ENCODE measurements at places on chromosomes 3 and 15. TPM values are rescaled to one million over a fixed set of nuclear protein-coding genes. Genes with fewer than 3 reads are reported as not detected.

The RTP4 gene
- total RNA-seq = 0.50 TPM

DNA sequence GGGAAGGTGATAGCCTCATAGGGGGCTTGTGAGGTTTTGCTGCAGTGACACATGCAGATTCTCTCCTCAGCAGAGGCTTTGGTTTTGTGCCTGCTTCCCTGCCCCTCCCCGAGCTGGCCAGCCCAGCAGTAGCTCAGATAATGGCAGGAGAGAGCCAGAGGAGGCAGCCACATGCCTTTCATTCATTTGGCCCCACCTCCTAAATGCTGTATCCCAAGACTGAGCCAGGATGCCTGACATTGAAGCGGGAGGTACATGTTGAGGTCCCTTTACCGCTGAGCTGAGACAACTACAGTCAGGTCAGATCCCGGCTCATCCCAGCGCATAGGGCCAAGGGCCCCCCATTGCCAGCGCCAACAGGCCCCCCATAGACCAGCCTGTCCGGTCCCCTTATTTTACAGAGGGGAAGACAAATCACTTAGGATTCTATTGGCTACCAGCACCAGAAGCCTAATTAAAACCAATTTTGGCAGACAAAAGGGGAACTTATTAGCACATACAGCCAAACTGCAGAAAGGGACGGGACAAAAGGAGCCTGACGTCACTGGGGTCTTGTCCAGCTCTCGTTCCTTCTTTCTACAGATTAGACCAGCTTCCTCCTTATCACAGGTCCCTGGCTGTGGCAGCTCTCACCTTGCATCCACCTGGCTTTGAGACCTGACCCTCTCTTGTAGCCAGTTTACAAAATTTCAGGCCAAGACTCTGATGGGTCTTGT lies 12.1 kb upstream of the POLG start:
- no peaks in the 10 kb centered on the region for H3K4me1 ChIP-seq
- no peak overlapping the region for H3K4me3 ChIP-seq
- no peak overlapping the region for H3K27ac ChIP-seq
- peaks cover 55% of the 10 kb centered on the region for H3K27me3 ChIP-seq
- no peaks in the 10 kb centered on the region for H3K36me3 ChIP-seq

- H3K27me3 ChIP-seq = no peaks in the 10 kb centered on the region
- peaks cover 11% of the 10 kb centered on the region for H3K36me3 ChIP-seq
- H3K27ac ChIP-seq = peak overlapping the region; percentile 82
- H3K4me1 ChIP-seq = peaks cover 100% of the 10 kb centered on the region
- no peak overlapping the region for H3K4me3 ChIP-seq
Measured at GRCh38 chr3:71050538-71051258, 532.8 kb downstream of the FOXP1 start.

- H3K27me3 ChIP-seq = no peaks in the 10 kb centered on the region
- H3K4me1 ChIP-seq = no peaks in the 10 kb centered on the region
- H3K27ac ChIP-seq = no peak overlapping the region
- H3K36me3 ChIP-seq = peaks cover 31% of the 10 kb centered on the region
- DNase-seq = no peak
Measured at GRCh38 chr15:39961051-39961450, 27.1 kb downstream of the EIF2AK4 start.

- no peaks in the 10 kb centered on the region for H3K36me3 ChIP-seq
- DNase-seq = no peak
- no peak overlapping the region for H3K4me3 ChIP-seq
Measured at GRCh38 chr3:102169915-102170479, 264.8 kb upstream of the ZPLD1 start.
